ENCODE measurements at places on chromosomes 5 and 9.

DNA sequence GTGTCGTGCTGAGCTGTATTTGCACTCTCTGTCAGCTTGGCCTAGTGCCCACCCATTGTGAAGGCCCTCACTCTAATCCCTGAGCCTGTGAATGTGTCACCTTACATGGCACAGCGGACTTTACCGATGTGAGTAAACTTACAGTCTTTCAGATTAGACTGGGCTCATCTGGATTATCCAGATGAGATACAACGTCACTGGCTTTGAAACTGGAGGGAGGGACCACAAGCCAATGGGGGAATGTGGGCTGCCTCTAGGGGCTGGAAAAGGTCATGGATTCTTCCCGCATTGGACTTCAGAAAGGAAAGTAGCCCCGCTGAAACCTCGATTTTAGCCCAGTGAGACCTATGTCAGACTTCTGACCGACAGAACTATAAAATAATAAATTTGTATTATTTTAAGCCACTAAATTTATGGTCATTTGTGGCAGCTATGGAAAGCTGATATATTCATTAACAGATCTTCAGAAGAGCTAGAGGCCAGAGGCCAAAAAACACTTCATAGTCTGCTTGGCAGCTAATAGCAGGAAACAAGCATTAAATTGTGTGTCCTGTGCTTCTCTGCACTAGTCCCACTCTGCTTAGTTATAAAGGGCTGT, 139.0 kb upstream of the GAS1 start:
- no peak for DNase-seq

- no peak for DNase-seq
Observed at GRCh38 chr9:5557606-5558587, 47.6 kb downstream of the PDCD1LG2 start.

- no peak for DNase-seq
Observed at GRCh38 chr5:36153726-36154125, 1.8 kb downstream of the SKP2 start.

DNA sequence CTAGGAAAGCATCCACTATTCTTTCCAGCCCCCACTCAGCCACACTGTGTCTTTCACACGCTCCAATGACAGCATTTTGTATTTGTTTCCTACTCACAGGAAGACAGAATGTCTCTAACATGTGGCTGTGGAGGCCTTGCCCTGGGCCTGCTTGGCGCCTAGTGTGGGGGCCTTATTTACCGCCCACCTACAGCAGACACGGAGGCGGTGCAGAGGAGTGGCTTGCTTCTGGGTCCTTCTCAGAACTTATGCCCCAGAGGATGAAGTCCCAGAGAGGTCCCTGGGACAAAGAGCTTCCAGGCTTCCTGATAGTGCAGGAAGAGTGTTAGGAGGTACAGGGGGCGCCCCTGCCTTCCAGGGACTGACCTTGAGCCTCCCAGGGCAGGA, 8.5 kb upstream of the MRNIP start:
- DNase-seq, result no peak

- DNase-seq, result no peak
Observed at GRCh38 chr9:75418518-75418917, 330.2 kb downstream of the OSTF1 start.

GRCh38 chr5:112857866-112858265, 3.2 kb upstream of the SRP19 start:
- no peak for DNase-seq

- peak; percentile 44 for DNase-seq
Observed at GRCh38 chr5:32942225-32942989, 231.3 kb downstream of the NPR3 start.

GRCh38 chr9:107615321-107615720, 125.8 kb upstream of the KLF4 start:
- DNase-seq, result no peak

- no peak for DNase-seq
Observed at GRCh38 chr5:31671339-31671741, 32.4 kb downstream of the PDZD2 start.

- DNase-seq, result no peak
Observed at GRCh38 chr5:75951158-75951557, 132.0 kb upstream of the SV2C start.

GRCh38 chr5:8068078-8068477, 199.1 kb downstream of the MTRR start:
- no peak for DNase-seq

- no peak for DNase-seq
Observed at GRCh38 chr9:35027860-35028259, 38.3 kb downstream of the DNAJB5 start.

DNA sequence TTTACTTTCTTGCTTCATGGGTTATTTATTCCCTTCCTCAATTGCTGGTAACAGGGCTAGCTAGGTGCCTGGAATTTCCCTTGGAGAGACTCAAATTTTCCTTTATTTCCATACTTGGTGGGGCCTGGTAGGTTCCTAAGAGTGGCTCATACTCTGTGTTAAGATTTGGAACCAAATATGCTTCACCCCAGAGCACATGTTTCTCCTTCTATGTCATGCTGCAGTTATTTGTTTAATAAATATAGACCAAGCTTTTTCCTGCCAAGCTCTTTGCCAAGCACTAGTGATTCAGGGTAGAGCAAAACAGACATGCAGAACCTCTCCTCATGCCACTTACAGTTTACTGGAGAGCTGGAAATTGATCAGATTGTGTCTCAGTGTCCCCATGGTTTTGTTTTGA, 290.3 kb upstream of the SGCD start:
- no peak for DNase-seq

- DNase-seq, result no peak
Observed at GRCh38 chr9:70091572-70091971, 47.9 kb downstream of the MAMDC2 start.

GRCh38 chr5:1380910-1381309, 36.0 kb upstream of the CLPTM1L start:
- no peak for DNase-seq

Measured in NCI-H1694 treated with DMSO at 0.1 percent for 48 hours (cell line).